Kidney (tissue), 22 donors: ENCODE measurements at places on chromosomes 2 and 18.

DNA sequence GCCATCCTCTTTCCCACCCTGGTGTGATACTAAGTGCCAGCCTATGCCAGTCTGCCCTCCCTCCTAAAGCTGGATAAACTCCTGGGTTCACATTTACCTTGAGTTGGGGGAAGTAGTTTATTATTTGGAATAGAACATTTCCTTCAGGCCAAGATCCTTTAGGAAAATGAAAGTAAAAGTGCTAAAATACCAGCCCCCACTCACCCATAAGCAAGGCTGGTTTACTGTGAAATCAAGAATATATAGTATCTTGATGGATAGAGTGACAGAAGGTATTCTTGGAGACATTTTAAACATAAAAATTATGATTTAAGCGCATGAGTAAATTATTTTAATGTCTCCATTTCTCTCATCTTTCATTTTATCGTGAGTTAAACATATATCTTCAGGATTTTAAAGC, 27.1 kb downstream of the ZNF532 start:
- no peak for DNase-seq

GRCh38 chr18:47686806-47687205, 243.7 kb downstream of the SMAD2 start:
- DNase-seq: no peak

GRCh38 chr2:230947908-230948365, 22.9 kb upstream of the GPR55 start:
- DNase-seq: no peak

DNA sequence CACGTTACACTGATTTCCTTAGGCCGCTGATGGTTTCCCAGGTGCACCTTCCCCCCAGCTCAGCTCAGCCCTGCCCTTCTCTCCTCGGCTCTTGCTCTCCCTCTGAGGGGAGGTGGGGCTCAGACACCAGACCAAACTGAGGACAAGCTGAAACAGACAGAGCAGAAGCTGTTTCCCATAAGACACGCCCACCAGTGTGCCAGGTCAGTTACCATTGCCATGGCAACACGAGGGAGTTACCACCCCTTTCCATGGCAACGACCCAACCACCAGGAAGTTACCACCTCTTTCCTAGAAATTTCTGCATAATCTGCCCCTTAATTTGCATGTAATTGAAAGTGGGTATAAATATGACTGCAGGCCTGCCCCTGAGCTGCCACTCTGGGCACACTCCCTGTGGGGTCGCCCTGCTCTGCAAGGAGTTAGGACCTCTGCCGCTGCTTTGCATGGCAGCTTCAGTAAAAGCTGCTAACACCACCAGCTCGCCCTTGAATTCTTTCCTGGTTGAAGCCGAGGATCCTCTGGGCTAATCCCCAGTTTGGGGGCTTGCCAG, 120.9 kb upstream of the SMIM21 start:
- peak; percentile 82 for DNase-seq

- no peak for DNase-seq
Observed at GRCh38 chr2:185035906-185036305, 437.6 kb downstream of the ZNF804A start.

GRCh38 chr18:59902131-59902992, 2.6 kb downstream of the PMAIP1 start:
- DNase-seq: no peak

GRCh38 chr2:142716463-142717242, 160.8 kb upstream of the KYNU start:
- DNase-seq: no peak

DNA sequence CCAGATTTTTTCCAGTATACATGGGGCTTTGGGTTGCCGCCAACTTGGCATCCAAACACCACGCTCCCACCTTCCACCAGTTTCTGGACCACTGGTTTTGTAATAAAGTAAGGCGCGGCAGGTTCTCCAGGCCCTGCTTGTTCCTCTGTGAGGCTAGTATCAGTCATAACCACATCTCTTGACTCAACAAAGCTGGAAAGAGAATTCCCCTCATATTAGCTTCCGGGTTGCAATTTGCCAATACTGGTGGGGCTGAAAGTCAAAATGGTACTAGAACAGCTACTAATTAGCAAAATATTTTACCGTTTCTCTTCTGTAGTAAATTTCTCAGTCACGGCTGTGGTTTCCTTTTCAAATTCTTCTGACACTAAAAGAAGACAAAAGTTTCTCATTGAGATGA, 25.0 kb downstream of the TTN start:
- DNase-seq: no peak

DNA sequence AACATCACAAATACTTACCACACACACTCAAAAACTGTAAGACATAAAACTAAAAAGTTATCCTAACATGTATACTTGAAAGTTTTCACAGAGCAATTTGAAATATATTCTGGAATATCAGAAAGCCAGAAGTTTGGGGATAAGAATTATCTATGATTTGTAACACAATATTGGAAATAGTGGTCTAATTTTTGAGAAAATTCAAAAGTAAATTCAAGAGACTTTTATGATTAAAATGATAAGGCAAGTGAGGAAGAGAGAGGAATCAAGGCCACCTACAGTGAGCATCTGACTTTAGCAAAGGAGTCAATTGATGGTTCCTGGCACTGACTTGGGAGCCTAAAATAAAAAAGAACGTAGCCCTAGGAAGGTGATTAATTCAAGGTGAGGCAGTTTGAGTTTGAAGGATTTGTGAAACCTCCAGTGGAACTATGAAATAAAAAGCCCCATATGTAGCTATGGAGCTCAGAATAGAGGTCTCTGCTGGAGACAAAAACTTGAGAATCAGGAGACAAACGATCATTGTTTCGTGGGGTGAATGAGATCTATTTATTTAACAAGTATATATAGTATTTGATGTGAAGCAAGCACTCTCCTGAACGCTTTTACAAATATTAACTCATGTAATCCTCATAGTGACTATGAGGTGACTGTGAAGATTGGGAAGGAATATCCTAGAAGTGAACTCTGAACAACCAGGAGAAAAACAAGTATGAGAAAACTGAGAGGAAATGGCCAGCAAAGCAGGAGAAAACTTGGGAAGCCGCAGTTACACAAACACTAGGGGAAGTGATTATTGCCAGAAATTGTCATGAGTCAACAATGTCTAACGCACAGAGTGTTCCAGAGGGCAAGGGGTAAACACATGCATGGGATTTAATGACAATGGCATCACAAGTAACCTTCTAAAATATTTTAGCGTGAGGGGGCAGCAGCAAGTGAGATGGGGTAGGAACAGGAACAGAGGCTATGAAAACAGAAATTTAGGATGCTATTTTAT, 12.8 kb downstream of the TFPI start:
- no peak for DNase-seq

DNA sequence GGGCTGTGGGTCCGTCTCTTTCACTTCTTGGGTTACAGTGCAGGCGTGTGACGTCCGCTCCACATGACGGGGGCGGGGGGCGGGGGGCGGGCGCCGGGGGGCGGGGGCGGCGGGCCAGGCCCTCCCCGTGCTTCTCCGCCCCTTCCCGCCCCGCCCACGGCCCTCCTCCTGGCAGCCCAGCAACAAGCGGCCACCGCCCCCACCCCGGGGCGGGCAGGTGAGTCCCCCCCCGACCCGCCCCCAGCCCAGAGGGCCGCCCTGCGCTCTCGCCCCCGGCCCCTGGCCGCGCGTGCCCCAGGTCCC, 3.6 kb downstream of the ZNF516 start:
- no peak for DNase-seq

DNA sequence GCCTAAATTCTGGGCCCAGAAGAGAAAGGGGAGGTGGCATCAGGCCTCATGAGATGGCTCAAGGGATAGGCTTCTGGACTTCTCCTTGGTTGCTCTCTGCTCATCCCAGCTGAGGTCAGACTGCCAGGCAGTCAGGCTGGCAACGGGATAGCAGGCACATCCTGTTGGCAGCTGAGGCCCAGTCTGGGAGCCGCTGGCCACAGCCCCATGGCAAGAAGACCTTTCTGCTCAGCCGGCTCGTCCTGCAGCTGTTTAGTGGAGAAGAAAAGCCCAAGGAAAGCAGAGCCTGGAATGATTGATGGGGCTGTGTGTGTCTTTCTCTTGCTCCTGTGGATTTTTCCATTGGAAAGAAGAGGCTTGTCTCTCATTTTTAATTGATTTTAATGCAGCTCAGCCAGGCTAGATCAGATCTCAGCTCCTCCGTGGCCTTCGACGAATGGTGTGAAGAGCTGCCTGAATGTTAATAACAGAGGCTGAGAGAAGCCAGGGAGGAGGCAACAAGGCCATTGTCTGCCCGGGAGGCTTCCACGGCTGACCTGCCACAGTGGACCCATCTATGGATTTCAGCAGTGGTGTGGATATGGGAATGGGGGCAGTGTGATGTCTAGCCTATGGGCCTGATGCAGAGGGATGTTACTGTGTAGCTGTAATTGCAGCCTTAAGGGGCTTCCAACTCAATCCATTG, 99.5 kb downstream of the HS1BP3 start:
- DNase-seq: no peak

GRCh38 chr2:58871469-58872142, 630.5 kb upstream of the FANCL start:
- DNase-seq: no peak

- DNase-seq: no peak
Observed at GRCh38 chr2:162226836-162227235, 16.4 kb downstream of the FAP start.

DNA sequence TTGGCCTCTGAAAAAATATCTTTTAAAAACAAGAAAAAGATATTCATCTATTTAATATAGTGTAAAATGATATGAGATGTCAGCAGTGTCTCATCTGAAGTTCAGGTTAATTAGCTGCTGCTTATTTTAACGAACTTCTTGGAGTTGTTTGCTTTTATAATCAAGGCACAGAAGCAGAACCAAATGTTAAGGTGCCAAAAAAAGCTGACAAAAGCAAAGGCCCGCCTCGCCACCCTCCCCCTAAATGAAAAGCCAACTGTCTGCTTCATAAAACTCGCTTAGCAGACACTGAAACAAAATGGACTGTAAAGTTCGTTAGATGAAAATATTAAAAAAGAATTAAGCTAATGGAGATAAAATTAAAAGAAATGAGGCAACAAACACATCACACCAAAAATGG, 562.6 kb downstream of the ZEB2 start:
- DNase-seq: no peak

- no peak for DNase-seq
Observed at GRCh38 chr2:108573061-108573460, 38.8 kb downstream of the LIMS1 start.
